ENCODE measurements at places on chromosomes 3 and 15. TPM values are rescaled to one million over a fixed set of nuclear protein-coding genes. Genes with fewer than 3 reads are reported as not detected.

DNA sequence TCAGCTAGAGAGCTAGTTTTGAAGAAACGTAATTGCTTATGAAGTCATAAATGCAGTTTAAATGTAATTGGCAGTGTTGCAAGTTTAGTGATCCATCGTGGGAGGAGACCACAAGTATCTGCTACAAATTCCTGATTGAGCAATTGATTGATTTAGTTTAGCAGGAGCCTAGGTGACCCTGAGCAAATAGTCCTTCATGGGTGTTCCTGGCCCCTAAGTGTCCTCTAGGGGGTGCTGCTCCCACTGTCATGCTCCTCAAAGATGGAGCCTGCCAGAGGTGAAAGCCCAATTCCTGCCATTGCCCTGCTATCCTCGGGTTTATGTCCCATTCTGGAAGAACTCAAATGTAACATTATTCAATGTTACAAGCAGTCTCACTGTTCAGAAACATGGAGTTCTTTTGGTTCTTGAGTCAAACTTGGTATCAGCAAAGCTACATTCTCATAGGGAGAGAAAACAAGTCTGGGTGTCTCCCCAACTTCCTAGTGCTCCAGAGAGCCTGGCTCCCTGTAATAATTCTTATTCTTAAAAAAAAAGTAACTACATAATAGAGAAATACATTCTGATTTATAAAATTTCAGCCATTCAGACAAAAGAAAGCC lies 29.8 kb upstream of the SENP5 start:
- DNase-seq: peak; percentile 76

- no peak for DNase-seq
These were observed 24.8 kb downstream of the EFCC1 start for GRCh38 chr3:129025691-129026435.

- DNase-seq: no peak
These were observed 70.7 kb downstream of the XXYLT1 start for GRCh38 chr3:195200010-195200822.

GRCh38 chr3:108060331-108060730 lies 30.5 kb downstream of the CD47 start:
- no peak for DNase-seq

GRCh38 chr3:143970773-143971358 lies 757 bp upstream of the DIPK2A start:
- DNase-seq: no peak

DNA sequence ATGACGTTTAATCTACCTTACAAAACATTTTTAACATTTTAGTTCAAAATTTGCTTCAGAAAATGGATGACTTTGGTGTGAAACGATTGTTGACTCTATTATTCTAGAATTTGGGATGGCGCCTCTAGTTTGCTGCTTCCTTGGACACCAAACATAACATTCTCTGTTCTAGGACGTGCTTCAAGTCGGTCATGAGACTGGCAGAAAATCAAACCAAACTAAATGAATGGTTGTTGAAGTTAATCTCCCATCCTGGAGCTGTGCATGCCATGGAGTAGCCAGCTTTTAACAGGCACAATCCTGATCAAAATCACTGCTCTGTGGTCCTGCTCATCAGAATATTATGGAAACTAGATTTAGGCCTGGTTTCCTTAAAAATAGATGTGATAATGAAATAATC lies 9.6 kb upstream of the LRRFIP2 start:
- DNase-seq: no peak

DNA sequence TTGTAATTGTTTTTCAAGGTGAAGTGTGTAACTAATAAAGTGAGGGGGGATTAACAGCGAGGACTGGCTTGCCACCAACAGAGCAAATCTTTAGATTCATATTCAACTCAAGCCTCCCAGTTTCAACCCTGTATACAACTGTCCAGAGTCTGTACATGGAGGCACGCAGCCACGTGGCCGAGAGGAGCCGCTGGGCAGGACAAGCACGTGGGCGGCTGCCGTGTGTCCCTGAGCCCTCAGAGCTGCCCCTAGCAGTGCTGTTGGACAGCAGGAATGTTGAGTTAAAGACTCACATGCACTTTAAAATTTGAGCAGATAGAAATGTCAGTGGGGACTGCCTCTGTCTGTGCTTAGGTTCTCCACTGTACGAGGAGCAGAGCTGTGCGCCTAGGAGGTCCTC lies 29.4 kb downstream of the ASB7 start:
- DNase-seq: no peak

Gene UQCC5
- total RNA-seq: 10.3 TPM

DNA sequence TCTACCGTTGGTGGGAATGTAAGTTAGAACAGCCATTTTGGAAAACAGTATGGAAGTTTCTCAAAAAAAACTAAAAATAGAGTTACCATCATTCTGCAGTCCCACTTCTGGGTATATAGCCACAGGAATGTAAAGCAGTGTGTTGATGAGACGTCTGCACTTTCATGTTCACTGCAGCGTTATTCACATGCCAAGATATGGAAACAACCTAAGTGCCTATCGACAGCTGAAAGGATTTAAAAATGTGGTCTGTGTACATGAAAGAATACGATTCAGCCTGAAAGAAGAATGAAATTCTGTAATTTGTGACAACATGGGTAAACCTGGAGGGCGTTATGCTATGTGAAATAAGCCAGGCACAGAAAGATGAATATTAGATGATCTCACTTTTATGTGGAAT lies 157.7 kb downstream of the THSD4 start:
- no peak for DNase-seq

Gene PLCH1
- total RNA-seq: 3.1 TPM

GRCh38 chr15:29259233-29259632 lies 10.4 kb downstream of the NSMCE3 start:
- no peak for DNase-seq

- no peak for DNase-seq
These were observed 29.0 kb downstream of the BCL2L10 start for GRCh38 chr15:52083603-52084002.

DNA sequence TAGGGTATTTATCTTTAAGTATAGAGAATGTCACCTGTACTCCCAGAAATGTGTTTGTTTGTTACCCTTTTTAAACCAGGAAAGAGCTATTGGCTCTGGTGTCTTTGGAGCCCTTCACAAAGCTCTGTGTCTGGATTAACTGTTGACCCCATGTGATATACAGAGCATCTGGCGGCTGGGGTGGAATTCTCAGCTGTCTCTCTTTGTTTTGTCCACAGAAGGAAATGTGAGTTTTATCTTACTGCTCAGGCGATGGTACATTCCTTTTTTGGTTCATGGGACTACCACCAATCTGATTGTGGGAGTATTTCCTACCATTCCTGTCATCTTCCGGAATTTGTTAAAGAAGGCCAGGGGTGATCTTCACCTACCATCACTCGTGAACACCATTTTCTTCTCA lies 120.3 kb downstream of the AKAP13 start:
- no peak for DNase-seq

DNA sequence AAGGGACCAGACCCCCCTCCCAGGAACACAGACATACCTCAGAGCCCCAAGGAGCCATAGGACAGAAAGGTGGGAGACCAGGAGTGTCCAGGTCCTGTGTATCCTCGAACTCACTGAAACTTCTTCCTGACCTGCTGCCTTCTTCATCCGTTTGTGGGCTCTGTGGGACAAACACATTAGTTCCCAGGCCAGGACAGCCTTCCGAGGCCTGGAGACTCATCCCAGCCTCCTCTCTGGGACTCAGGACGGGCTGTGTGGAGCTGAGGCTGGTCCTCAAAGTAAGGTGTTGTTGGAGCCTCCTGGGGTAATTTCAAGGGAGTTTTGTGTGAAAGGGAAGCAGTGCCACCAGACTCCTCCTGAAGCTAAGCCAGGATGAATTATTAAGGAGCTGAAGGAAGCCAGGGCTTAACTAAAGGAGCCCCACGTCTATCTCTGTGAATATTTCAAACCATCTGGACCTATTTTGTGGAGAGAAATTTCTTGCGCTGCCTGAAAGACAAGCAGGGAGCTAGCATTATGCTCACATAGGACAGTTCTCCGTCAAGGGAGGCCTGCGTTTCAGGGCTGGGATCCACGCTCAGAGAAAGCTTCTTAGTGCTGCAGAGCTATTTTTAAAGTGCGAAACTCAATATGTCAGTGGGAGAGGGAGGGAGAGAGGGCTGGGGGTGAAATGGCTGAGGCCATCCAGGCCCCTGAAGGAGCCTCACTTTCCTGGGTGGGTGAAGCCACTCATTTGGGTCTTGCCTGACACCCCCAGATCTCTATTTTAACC lies 29.8 kb upstream of the PLA2G4E start:
- DNase-seq: no peak

GRCh38 chr3:40451551-40451950 lies 5.6 kb upstream of the RPL14 start:
- DNase-seq: no peak

Gene UBA3
- 40.5 TPM for total RNA-seq

GRCh38 chr15:62770111-62770660 lies 272.4 kb upstream of the TPM1 start:
- no peak for DNase-seq

DNA sequence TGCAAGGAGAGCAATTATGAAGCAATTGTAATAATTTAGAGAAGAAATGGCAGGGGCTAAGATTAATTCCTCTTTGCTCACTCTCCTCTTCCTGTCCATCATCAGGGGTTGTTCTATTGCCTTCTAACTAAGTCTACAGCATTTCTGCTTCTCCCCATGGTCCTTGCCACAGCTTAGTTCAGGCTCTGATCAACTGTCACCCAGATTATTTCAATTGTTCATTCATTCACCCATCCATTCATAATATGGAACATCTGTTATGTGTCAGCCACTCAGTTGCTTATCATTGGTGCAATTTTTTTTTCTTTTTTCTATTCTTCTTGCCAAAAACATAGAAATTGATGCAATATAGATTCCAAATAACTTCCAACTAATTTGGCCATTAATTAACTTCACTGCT lies 93.2 kb downstream of the CD47 start:
- DNase-seq: peak; percentile 26

Gene EIF5A2
- total RNA-seq: 18.3 TPM

- DNase-seq: no peak
These were observed 41.4 kb downstream of the C3orf85 start for GRCh38 chr3:109177908-109178307.

DNA sequence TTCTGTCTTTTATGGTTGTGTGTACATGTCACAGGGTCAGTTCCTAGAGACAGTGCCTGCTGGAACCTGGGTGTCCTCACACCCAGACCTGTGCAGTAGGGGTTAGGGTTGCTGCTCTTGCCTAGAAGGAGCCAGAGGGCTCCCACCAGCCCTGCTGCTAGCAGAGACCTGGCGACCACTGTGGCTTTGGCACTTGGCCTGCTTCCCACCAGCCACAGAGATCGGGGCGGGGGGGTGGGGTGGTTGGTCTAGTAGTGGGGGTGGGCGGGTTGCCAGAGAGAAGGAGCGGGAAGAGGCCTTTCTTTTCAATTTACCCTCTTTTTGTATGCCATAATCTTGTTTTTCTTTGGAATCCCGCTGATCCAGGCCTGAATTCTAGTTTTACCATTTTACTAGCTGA lies 29.4 kb downstream of the EEFSEC start:
- no peak for DNase-seq

Gene AP3B2
- total RNA-seq: 22.0 TPM

Gene KNL1
- 40.3 TPM for total RNA-seq

DNA sequence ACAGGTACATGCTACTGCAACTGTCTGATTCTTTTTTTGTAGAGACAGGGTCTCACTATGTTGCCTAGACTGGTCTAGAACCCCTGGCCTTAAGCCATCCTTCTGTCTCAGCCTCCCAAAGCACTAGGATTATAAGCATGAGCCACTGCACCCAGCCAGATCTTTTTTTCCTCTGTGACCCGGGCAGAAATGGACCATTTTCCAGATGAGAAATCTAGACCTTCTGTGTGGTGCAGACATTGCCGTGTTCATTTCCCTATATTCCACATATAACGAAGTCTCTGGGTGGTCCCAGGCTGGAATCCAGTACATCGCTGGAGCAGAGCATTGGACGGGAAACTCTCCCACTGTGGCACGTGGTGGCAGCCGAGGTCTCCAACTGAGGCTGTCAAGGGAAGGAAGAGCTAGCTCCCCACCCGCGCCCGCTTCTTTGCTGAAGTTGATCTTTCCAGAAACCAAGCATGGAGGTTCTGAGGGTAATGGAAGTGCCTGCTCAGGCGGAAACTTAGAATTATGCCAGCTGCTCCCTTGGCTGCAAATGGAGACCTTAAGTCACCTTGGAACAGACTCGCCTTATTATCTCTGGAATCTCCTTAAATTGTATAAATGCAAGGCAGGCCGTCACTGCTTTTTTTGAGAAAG lies 23.1 kb upstream of the TXNRD3 start:
- no peak for DNase-seq

GRCh38 chr3:90132197-90132596 lies 1024.8 kb downstream of the EPHA3 start:
- DNase-seq: no peak

GRCh38 chr15:31128477-31128876 lies 27.0 kb upstream of the TRPM1 start:
- DNase-seq: no peak

Gene KLHL18
- 22.7 TPM for total RNA-seq

DNA sequence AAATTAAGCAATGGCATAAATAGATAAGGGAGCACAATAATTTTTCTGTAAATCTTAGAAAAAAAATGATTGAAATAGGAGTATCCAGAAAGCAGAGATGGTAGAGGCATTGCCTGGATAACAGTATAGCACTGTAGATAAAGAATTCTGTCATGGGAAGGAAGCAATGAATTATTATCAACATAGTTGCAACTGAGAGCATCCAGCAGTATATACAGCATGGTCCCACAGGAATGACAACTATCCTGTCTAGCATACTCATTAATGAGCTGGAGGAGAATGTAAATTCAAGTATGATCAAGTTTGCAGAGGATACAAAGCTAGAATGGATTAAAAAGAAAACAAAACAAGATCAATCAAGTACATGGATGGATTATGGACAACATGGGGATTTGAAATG lies 90.8 kb downstream of the DPH6 start:
- no peak for DNase-seq

DNA sequence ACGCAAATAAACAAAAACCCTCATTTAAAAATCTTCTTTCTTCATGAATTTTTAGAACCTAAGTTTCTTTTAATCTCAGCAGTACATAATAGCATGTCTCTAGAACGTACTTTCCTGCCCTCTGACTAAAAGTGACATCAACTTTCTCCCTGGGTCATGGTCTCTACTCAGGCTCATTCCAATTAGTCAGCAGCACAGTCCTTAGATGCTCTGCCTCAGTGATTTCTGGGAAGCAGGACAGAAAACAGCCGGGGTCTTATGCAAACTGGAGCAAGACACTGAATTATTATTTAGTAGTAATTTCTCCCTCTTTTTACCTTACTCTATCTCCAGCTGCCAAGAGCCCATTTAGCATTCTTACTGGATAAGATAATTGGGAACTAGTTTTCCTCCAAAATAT lies 365.2 kb downstream of the TUSC7 start:
- DNase-seq: no peak

Gene CLDN16
- 0.09 TPM for total RNA-seq

Gene GP5
- 0.11 TPM for total RNA-seq

Gene JAGN1
- total RNA-seq: 38.8 TPM

Gene RPL39L
- 43.2 TPM for total RNA-seq

Gene PLXNA1
- 33.6 TPM for total RNA-seq

Gene NR1I2
- total RNA-seq: not detected

DNA sequence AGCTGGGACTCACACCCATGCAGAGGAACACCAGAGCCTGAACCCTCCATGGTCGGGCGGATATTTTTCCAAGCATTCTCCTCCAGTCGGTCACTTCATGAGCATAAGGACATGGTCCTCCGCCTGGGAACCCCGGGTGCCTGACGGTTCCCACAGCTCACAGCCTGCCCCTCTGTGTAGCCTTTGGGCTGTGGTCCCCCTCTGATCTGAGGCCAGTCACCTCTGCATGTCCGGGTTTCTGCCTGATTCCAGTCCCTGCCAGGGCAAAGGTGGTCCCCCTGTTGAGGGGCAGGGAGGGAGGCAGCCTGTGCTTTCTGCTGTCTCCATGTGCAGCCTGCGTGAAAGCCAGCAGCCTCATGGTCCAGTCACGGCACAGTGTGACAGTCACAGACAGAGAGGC lies 76.6 kb upstream of the KLF13 start:
- no peak for DNase-seq

Gene FANCD2
- 69.2 TPM for total RNA-seq

Gene SPINK8
- total RNA-seq: not detected

All from A673 (cell line).